ENCODE measurements at places on chromosomes 5 and 9. TPM values are rescaled to one million over a fixed set of nuclear protein-coding genes. Genes with fewer than 3 reads are reported as not detected.

Gene TSSK1B
- not detected for total RNA-seq

Gene MARCHF11
- total RNA-seq: not detected

Gene FAM53C
- total RNA-seq: 19.2 TPM

GRCh38 chr5:2896371-2897275 lies 145.1 kb upstream of the IRX2 start:
- DNase-seq: no peak

DNA sequence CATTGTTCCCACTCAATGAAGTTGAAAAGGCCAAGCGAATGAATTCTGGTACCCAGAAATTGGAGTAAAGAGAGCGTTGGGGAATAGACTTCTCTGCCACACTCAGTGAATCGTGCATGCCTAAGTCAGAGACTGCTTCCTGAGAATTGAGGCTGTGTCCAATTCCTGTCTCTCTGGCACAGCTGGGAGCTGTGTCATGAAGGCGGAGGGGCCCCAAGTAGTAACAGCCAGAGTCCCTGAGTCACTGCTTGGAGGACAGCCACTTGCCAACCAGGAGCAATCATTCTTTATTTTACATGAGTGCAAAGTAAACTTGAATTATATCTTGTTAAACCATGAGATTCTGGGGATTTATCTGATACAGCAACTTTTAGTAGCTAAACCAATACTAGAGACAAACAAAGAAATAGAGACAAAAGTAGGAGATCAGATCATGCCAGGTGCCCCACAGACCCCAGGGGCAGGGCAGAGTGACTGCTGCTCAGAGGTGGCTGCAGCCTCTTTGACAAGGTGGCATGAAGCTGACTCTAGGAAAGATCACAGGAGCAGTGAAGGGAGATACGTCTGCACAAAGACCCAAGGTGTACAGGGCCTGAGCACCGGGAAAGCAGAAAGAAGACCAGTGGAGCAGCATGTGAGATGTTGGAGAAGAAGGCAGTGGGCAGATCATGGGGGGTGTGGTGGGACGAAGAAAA lies 246.0 kb downstream of the GADD45G start:
- DNase-seq: no peak

GRCh38 chr9:78407636-78408312 lies 110.8 kb downstream of the PSAT1 start:
- no peak for DNase-seq
